Activated CD8-positive, alpha-beta memory T cell treated with anti-CD3 and anti-CD28 coated beads for 1 hour (primary cell): ENCODE measurements at places on chromosomes 7 and 10.

DNA sequence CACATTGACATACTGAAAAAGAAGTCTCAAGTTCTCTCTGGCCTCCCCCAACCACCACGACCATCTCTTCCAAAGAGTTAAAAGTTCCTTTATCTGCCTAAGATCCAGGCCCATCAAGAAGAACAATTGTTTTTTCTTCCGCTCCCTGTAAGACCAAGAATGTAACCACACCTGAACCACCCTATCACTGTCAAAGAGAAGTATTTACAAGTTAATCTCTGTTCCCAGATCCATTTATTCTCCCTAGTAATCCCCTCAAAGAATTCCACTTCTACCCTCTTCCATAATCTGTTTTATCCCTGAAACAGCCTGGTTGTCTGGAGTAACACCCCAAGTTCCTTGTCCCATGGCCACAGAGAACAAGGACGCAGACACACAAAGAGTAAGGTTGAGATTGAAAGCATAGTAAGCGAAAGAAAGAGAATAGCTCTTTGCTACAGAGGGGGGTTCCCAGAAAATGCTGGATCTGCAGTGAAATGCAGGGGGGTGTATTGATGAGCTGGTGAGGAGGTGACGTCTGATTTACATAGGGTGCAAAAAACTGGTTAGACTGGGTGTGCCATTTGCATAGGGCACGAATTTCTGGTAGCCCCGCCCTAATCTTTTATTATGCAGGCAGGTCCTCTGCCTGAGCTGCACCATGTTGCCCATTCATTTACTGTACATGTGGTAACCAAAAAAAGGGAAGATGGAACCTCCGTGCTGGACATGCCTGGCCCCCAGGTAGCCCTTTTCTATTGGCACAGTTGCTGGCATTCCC lies 122.0 kb downstream of the SKIDA1 start:
- DNase-seq, result no peak

- no peak for DNase-seq
Measured at GRCh38 chr10:96271016-96271815, at the start of gene BLNK. Gene BLNK, minus strand, starts transcription at chr10:96271569. Its CDS starts 171 bp downstream, at chr10:96271398.

DNA sequence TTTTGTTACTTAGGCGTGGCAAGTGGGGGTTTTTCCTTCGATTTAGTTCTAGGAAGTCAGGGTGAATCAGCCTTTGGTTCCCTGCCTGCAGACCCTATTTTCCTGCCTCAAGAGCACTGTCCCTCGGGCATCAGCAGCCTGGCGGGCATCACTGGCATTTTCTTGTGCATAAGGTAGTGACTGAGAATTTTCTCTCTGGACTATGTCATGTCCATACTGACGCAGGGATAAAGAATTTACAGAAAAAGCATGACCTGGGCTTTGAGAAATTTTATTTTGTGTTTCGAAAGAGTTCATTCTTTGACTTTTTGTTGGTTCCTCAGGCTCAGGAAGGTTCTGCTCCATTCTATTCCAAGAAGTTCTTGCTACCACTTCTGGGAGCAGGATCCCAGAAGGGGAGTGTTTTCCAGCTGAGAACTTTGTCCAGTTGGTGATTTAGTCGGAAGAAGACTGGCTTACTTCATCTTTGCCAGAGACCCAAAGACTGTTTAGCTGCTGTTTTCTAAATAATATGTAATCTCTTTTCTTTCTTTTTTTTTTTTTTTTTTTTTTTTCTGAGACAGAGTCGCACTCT lies 213.9 kb upstream of the SH2B2 start:
- DNase-seq, result no peak

DNA sequence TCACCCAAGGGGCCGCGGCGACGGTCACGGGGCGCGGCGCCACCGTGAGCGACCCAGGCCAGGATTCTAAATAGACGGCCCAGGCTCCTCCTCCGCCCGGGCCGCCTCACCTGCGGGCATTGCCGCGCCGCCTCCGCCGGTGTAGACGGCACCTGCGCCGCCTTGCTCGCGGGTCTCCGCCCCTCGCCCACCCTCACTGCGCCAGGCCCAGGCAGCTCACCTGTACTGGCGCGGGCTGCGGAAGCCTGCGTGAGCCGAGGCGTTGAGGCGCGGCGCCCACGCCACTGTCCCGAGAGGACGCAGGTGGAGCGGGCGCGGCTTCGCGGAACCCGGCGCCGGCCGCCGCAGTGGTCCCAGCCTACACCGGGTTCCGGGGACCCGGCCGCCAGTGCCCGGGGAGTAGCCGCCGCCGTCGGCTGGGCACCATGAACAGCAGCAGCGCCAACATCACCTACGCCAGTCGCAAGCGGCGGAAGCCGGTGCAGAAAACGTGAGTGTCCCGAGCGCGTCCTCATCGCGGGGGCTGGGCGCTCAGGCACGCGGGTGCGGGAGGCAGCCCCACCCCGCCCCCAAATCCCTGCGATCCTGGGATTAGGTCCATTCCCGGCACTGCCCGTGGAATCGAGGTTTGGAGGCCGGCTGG lies 509 bp downstream of the AHR start:
- no peak for DNase-seq

DNA sequence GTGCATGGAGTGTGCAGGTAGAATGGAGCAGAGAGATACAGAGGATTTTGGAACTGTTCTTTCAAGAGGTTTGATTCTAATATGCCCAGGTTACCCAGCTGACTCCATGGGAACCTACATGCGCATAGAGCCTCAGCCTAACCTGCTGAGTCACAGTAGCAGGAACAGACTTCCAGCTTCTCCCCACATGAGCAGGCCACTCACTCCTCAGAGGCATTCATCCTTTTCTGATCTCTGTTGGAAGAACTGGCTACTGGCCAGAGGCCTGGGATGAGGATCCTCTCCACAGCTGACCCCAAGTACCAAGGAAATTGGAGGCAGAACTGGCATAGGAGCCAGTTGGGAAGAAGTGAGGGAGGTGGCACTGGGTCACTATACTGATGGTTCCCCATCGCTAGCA lies 17.9 kb upstream of the CCSER2 start:
- no peak for DNase-seq

DNA sequence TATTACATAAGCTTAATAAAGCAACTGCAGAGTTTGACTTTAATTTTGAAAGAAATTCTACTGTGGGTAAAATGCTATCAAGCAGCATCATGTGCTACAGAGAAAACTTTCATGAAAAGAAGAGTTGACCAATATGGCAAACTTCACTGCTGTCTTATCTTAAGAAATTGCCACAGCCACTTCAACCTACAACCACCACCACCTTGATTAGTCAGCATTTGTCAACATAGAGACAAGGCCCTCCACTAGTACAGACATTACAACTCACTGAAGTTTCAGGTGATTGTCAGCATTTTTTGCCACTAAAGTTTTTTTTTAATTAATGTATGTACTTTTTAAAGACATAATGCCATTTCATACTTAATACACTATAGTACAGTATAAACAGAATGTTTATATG lies 350.3 kb downstream of the HPSE2 start:
- no peak for DNase-seq

- no peak for DNase-seq
Measured at GRCh38 chr7:47295606-47296005, 286.3 kb downstream of the TNS3 start.

- no peak for DNase-seq
Measured at GRCh38 chr7:32253299-32253698, 183.1 kb upstream of the PDE1C start.

- DNase-seq, result no peak
Measured at GRCh38 chr7:79673969-79674368, 220.5 kb upstream of the MAGI2 start.

GRCh38 chr7:143323653-143324052 lies 7.7 kb downstream of the CLCN1 start:
- DNase-seq, result no peak

DNA sequence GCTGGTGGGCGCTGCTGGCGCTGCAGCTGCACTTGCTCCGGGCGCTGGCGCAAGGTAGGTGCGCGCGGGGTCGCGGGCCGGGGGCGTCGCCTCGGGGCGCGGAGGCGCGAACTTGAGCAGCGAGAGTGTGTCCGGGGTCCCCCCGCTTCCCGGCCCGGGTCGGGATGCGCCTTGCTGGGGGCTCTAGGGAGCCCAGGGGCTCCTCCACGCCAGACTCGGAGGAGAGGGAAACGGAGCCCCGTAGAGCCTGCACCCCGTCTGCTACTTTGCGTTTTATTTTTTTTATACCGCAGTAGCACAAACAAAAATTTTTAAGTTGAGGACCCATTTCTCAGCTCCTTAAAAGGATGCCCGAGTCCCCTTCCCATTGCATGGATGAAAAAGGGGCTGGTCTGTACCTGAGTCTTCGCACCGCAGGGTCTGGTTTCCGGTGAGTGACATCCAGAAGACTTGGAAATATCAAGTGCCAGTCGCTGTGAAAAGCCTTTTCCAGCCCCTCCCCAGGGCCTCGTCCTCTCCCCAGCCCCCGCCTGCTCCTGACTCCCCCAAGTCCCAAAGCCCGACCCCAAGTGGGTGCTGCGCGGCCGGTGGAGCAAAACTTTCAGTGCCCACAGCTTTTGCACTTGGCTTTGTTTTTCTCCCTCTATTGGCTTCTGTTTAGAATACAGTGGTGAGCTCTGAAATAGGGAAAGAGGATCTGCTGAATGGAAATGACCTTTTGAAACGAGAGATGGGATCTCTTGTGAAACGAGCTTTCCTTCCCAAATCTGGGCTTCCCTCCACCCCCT lies 973 bp downstream of the SDK1 start:
- DNase-seq, result no peak

DNA sequence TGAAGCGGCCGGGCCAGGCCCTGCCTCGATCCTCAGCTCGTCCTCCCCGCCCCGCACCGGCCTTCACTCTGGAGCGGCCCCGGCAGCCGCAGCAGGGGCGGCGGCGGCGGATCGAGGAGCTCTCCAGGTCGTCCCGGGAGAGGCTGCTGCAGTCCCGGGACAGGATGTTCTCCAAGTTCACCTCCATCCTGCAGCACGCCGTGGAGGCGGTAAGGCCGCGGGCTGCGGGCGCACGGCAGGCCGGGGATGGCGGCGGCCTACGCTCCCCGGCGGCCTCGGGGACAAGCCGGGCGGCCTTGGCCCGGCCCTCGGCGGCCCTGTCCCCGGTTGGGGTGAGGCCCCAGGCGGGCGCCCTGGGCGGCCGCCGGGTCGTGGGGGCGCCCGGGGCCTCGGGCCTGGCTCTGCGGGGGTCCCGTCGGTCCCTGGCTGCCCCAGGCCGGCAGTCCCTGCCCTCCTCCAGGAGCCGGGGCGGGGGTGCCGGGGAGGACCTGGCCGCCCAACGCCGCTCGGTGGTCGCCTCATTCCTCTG lies 399 bp downstream of the FHIP2A start:
- DNase-seq, result no peak

- DNase-seq, result no peak
Measured at GRCh38 chr10:103465411-103466179, 6.9 kb upstream of the CALHM1 start.

DNA sequence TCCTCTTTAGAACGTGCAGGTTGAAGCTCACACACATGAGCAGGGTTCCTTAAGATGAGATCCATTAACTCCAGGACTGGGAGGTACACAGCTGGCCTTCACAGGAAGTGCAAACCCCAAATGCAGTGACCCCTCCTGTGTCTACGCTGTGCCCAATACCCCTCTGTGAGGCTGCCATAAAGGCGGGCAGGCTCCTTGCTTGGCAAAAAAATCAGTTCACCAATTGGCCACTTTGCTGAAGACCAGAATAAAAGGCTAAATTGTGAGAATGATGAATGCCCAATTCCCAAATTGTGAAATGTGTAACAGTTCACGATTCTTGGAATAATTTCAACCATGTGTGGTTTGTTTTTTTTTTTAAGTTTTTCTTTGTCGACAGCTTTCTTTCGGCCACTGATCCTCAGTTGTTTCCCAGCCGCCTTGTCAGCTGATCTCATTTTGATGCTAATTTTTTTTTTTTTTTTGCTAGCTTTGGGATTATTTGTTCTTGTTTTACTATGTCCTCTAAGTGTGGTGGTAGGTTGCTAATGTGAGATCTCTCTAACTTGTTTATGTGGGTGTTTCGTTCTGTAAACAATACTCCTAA lies 101.9 kb upstream of the PRSS58 start:
- no peak for DNase-seq

DNA sequence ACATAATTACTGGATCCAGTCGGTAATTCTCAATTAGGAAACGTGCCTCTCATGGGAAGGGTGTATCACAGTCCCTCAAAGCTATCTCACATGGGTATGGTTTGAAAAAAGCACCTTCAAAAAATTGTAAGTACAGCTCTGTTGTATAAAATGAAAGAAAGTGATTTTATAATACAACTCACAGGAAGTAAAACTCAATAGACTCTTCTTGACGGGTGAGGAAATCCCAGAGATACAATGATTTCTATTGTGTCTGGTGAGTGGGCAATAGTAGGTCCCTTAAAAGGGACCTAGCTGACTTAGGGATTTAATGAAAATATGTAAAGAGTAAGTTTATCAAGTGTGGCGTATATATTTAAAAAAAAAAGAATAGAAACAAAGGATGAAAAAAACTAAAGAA lies 27.0 kb downstream of the TASOR2 start:
- no peak for DNase-seq

- no peak for DNase-seq
Measured at GRCh38 chr10:76041551-76041950, 610.1 kb downstream of the LRMDA start.

DNA sequence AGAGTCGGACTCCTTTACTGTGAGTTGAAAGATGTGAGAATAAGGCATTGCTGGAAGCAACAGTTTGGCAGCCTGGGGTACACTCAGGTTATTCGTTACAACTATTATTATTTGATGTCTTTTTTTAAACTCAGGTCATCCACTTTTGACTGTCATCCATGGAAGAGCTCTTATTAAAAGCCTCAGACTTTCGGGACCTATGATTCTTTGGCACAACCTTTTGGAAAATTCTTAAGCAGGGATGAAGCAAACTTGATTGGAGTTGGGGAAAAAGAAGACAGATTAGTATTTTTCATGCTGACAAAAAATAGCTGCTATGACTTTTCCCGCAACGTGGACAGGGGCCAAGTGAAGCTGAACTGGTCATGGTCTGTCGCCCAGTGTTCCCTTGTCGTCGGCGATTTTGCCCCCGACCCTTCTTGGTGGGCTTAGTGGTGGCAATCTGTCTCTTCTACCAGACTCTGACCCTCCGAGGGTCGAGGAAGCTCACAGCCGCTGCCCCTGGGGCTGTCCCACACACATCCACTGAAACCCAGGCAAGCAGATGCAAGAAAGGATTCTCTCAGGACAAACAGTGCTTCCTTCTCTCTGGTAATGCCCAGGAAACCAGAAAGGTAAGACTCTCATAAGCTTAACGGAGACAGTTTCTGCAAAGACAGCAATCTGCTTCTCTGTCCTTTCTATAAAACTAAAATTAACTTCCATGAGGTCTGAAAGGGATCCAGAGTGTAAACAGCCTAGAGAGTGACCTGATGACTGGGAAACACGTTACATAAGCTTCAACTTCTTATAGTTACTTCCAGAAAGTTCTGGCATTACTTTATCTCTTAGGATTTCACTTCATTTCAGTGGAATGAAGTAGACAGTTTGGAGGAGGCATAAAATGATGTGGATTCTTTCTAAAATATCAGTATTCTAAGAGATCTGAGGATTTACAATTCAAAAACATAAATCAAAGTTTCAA lies 1.0 kb downstream of the CPED1 start:
- no peak for DNase-seq

- DNase-seq, result no peak
Measured at GRCh38 chr7:92793656-92794205, 42.6 kb downstream of the CDK6 start.
